ENCODE measurements at places on chromosomes 4 and X. TPM values are rescaled to one million over a fixed set of nuclear protein-coding genes. Genes with fewer than 3 reads are reported as not detected.

The TXK gene
- 18.4 TPM for total RNA-seq

The VEGFD gene
- not detected for total RNA-seq

The ARR3 gene
- not detected for total RNA-seq

The HHIP gene
- total RNA-seq, result not detected

The SRPK3 gene
- total RNA-seq, result not detected

The MAGEB6B gene
- total RNA-seq, result not detected

The SPANXA1 gene
- total RNA-seq, result not detected

The PASD1 gene
- not detected for total RNA-seq

The ZCCHC18 gene
- total RNA-seq, result 0.36 TPM

The AMBN gene
- total RNA-seq, result not detected

The ATP1B4 gene
- not detected for total RNA-seq

The PDE6B gene
- total RNA-seq, result 16.1 TPM

The P2RY10 gene
- 39.3 TPM for total RNA-seq

The RBBP7 gene
- 213 TPM for total RNA-seq

The SOX3 gene
- total RNA-seq, result not detected

The SLC25A6 gene
- total RNA-seq, result 399 TPM

The VCX gene
- not detected for total RNA-seq

The HMGN5 gene
- total RNA-seq, result 6.1 TPM

The BEX2 gene
- 12.1 TPM for total RNA-seq

The RRH gene
- total RNA-seq, result 0.14 TPM

The SGCB gene
- 13.9 TPM for total RNA-seq

The IGFBP7 gene
- not detected for total RNA-seq

The FMR1NB gene
- total RNA-seq, result not detected

The XG gene
- not detected for total RNA-seq

The COL4A5 gene
- total RNA-seq, result not detected

The F11 gene
- not detected for total RNA-seq

The SPP1 gene
- total RNA-seq, result 0.45 TPM

The CLNK gene
- total RNA-seq, result not detected

The CAPN6 gene
- total RNA-seq, result not detected

The ZCCHC4 gene
- 10.6 TPM for total RNA-seq

The DGKK gene
- total RNA-seq, result not detected

The PABPC1L2B gene
- not detected for total RNA-seq

The NUDT10 gene
- total RNA-seq, result 1.2 TPM

The MAGIX gene
- total RNA-seq, result 1.0 TPM

The TEC gene
- 3.0 TPM for total RNA-seq

The MAGEA9B gene
- total RNA-seq, result not detected

The INTU gene
- 0.48 TPM for total RNA-seq

The UBE2A gene
- total RNA-seq, result 57.4 TPM

The MMRN1 gene
- not detected for total RNA-seq

The COX18 gene
- 20.6 TPM for total RNA-seq

The ZNF674 gene
- total RNA-seq, result 2.6 TPM

The FHL1 gene
- 37.5 TPM for total RNA-seq

The F8A2 gene
- not detected for total RNA-seq

The AFF2 gene
- 0.45 TPM for total RNA-seq

The ADAMTS3 gene
- not detected for total RNA-seq

The SULT1B1 gene
- 0.76 TPM for total RNA-seq

The NAP1L5 gene
- 4.8 TPM for total RNA-seq

The CXCL10 gene
- total RNA-seq, result 0.36 TPM

All from activated CD4-positive, alpha-beta memory T cell treated with anti-CD3 and anti-CD28 coated beads for 36 hours (primary cell).